Stimulated activated CD4-positive, alpha-beta T cell treated with anti-CD3 and anti-CD28 coated beads, Interleukin-12 subunit alpha, Interleukin-12 subunit beta, amount 100 ng/mL, for 48 hours (primary cell): ENCODE measurements at places on chromosomes 1 and 21.

DNA sequence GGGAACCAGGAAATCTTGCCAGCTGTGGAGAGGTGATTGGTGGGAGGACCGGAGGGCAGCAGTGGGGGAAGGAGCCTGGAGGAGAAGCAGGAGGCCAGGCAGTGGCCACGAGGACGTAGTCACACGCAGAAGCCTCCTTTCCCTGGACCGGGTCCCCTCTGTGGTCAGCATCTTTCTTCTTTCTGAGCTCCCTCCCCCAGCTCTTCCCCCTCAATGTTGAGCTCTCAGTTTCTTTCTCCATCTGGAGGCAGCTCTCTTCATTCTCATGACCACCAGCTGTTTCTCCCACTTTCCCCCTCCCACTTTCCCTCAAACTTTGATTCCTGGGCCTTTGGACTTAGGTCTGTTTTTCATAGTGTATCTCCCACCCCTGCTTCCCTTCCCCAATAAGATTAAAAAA lies 18.3 kb downstream of the KIRREL1 start:
- DNase-seq, result no peak

DNA sequence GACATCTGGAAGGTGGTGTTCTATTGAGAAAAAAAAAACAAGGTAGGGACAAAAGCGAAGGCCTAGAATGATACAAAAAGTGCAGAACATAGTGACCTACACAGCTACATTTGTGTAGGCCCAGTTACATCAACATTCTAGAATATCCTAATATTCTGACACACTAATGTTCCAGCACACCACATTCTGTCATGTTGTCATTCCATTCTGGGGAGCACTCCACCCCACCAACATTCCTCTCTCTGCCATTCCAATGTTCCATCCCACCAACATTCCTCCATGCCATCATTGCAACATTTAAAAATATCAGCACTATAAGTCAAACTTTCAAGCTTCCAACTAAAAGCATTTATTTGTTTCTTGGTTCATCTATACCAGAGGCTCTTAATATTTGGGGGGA lies 28.5 kb downstream of the COA7 start:
- no peak for DNase-seq

DNA sequence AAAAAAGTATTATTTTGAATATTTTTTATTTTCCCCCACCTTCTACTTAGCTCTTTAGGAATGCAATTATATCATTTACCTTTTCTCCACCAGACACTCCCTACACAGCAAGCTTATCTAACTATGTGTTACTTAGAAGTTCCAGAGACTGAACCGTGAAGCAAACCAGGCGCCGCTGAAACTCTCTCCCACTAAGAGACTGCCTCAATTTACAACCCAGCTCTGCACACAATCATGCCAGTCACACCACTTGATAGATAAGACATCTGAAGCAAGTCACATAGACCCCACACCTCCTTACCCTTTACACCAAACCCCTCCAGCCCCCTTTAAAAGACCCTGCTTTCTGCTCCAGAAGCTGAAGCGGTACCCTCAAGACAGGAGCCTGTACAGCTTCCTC lies 245.5 kb downstream of the S1PR1 start:
- no peak for DNase-seq

DNA sequence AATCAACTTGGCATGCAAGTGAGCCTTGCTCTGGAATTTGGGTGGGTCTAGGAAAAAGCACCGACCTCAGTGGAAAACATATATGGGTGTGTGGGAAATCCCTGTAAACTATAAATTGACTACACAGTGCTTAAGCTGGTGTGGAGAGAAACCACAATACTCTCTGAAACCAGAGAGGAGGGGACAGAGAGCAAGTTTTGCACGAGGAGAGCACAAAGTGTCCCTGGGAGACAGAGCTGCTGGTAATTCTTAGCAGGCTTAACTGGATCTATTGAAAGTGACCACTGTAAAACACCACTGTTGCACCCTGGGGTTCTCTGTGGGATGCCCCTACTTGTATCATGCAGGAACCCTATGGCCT lies 12.8 kb downstream of the KCNJ15 start:
- no peak for DNase-seq

GRCh38 chr1:54199151-54199764 lies 572 bp downstream of the CYB5RL start:
- DNase-seq, result no peak

DNA sequence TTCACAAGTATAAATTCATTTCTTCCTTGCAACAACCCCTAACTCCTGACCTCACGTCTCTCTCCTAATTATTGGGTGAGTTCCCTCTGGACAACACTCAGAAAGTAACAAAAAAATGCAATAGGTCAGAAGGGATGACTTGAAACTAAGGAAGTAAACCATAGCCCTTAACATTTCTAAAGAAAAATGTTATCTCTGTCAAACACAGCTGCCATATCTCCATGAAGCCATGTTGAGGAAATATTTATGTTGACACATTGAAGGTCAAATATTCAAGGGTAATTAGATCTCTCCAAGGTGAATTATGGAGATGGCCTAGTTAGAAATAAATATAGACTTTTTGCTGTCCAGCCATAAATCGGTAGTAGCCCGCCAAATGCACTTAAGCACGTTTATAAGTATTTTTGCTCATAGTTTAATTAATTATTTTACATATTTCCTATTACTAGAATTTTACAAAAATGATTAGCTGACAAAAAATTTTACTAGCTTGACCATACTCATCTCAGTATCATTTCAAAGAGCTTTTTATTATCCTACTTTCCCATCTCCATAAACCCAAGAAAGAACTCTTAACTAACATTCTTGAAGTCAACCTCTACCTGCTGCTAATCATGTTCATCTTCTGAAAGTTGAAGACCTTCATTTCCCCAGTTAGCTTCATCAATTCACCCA lies 160.1 kb upstream of the PKN2 start:
- DNase-seq, result no peak

GRCh38 chr21:42088658-42089057 lies 17.5 kb downstream of the UMODL1 start:
- DNase-seq, result no peak

GRCh38 chr1:19066874-19067181 lies 110.4 kb upstream of the IFFO2 start:
- no peak for DNase-seq

- no peak for DNase-seq
These were observed 334.4 kb downstream of the DSCAM start for GRCh38 chr21:40512590-40512989.

GRCh38 chr1:108600504-108600903 lies 40.6 kb downstream of the EEIG2 start:
- no peak for DNase-seq

DNA sequence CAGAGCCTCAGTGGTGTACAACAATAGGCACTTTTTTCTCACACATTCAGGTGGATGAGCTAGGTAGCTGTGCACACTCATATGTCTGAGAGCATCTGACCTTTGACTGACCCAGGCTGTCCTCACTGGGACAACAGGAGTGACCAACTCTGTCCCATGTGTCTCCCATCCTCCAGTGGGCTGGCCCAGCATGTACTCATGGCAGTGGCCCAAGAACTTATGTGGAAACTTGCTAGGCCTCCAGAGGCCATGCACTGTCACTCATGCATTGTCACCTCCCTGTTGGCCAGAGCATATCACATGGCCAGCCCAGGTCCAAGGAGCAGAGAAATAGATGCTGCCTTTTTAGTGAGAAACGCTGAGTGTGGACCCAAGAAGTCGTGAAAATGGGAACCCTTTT lies 158.8 kb downstream of the IGSF21 start:
- DNase-seq, result no peak

DNA sequence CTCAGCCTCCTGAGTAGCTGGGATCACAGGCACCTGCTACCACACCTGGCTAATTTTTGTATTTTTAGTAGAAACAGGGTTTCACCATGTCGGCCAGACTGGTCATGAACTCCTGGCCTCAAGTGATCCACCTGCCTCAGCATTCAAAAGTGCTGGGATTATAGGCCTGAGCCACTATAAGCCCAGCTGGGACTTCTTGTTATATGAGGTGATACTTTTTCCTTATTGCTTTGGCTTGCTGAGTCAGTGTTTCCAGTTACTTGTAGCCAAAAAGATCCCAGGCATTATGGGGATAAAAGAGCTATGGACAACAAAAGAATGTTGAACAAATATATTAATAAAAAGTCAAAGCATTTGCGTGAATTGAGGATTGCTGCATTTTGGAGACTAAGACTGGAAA lies 69.9 kb upstream of the LPGAT1 start:
- DNase-seq, result no peak

GRCh38 chr1:2210084-2210653 lies 15.6 kb upstream of the FAAP20 start:
- DNase-seq, result no peak

GRCh38 chr1:235468970-235469369 lies 35.3 kb downstream of the B3GALNT2 start:
- DNase-seq, result no peak

GRCh38 chr21:37528150-37528937 lies 161.8 kb downstream of the DYRK1A start:
- no peak for DNase-seq

GRCh38 chr1:47689894-47690293 lies 252.1 kb downstream of the FOXD2 start:
- DNase-seq, result no peak

- DNase-seq, result no peak
These were observed 11.5 kb downstream of the KCNA2 start for GRCh38 chr1:110594456-110595352.

DNA sequence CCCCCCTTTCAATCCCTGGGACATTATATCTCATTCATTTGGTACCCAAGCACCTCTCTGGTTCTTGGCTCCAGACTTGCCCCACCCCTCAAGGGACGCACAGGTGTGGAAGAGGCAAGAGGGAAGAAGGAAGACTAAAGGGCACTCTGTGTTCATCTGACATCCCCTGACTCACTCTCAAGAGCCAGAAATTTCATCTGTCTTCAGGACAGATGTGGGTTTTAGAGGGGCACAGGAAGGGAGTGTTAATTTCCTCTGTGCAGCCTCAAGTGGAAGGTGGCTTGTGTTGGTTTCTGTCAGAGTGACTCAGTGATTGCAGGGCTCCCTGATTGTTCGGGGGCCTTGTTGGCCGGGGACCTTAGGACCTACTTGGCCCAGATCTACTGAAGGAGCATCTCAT lies 2.4 kb downstream of the C2CD4D start:
- no peak for DNase-seq

- peak; percentile 95 for DNase-seq
These were observed 958 bp upstream of the CKS1B start for GRCh38 chr1:154973344-154974101.

GRCh38 chr1:206089341-206089740 lies 27.8 kb downstream of the AVPR1B start:
- no peak for DNase-seq

- DNase-seq, result no peak
These were observed 284.8 kb downstream of the BACH1 start for GRCh38 chr21:29583424-29583924.

DNA sequence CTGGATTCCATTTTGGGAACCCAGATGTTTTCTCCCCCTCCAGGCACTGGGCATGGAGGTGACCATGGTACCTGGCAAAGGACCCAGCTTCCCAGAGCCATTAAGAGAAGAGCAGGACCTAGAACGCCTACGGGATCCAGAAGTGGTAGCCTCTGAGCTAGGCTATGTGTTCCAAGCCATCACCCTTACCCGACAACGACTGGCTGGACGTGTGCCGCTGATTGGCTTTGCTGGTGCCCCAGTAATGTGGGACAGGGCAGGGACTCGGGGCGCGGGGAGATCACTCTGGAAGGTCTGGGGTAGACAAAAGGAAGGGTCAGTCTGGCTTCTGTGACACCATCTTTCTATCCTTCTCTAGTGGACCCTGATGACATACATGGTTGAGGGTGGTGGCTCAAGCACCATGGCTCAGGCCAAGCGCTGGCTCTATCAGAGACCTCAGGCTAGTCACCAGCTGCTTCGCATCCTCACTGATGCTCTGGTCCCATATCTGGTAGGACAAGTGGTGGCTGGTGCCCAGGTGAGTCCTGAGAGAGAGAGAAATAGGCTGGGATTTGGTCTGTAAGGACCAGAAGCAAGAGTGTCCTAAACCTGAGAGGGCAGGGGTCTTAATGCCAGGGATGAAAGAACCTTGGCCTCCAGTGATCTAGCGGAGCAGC lies 1.6 kb downstream of the UROD start:
- DNase-seq, result no peak

DNA sequence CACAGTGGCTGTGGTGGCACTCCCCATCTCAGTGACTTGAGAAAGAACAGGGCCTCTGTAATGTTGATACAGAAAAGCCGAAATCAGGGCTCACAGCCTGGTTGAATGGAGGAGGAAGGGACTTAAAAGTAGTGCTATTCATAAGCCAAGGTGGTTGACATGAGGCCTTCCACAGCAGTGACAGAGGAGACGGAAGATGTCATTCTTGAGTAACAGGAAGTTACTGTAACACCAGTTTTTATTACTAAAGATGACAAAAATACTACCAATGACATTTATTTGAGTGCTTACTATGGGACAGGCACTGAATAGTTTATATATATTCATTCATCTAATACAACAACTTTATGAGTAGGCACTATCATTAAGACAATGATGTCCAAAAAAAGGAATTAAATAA lies 52.8 kb upstream of the GNG12 start:
- no peak for DNase-seq

GRCh38 chr1:17639703-17640340 lies 100.3 kb downstream of the ARHGEF10L start:
- DNase-seq, result no peak

GRCh38 chr1:204254031-204254661 lies 40.4 kb upstream of the GOLT1A start:
- DNase-seq, result no peak

DNA sequence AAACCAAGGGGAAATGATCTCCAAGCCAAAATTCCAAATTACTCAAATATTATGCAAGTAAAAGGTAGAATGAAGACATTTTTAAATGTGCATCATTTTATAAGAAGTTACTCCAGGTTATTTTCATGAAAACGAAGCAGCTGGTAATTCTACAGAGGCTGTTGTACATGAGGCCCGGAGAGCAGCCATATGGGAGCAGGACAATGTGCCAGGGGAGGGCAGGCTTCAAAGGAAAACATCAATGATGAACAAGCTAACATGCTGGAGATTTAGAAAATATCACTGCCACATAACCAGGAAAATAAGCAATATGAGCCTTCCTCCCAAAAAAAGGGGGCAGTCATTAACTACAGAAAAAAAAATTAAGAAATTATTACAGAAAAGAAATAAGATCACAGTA lies 109.1 kb downstream of the TIAM1 start:
- DNase-seq, result no peak

DNA sequence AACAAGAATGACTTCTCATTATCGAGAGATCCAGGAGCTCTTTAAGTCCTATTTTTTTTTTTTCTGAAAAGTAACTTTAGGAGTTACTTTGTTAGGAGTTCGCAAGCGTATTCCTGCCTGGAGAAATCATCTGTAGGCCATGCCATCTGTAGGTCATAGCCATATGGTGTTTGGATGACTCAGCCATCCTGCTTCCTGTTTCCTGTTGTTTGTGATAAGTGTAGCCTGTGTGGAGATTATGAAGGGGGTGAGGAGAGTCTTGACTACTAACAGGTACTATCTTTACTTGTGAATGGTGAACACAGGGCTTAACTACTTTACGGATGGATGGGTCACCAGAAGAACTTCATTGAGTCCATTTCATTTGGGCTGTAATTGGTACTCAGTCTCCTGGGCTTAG lies 327.2 kb downstream of the PTPRU start:
- DNase-seq, result no peak
